ENCODE measurements at places on chromosomes 2 and 18.

GRCh38 chr2:101500180-101500579 is 25.3 kb upstream of the RFX8 start:
- no peak overlapping the region for H3K4me3 ChIP-seq
- no peaks in the 10 kb centered on the region for H3K36me3 ChIP-seq
- H3K4me1 ChIP-seq = peaks cover 8% of the 10 kb centered on the region
- no peak overlapping the region for H3K27ac ChIP-seq

DNA sequence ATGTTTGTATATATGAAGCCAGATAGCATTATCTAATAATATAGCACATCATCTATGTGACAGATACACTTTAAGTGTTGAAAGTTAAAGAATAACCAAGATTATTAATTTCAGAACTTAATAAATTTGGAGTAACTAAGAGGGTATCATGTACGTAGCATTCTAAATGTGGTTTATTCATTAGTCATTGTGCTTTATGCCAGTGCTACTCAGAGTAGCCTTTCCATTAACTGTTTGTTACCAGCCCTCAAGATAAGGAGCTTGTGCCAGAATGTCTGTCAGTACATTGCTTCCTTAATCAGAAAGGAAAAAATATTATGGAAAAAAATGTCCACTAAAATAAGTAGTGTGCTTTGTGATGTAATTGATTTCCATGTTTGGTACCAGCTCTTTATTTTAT is 94.9 kb upstream of the TWSG1 start:
- H3K27me3 ChIP-seq = no peaks in the 10 kb centered on the region
- H3K4me1 ChIP-seq = no peaks in the 10 kb centered on the region
- H3K27ac ChIP-seq = no peak overlapping the region
- H3K4me3 ChIP-seq = no peak overlapping the region
- peaks cover 14% of the 10 kb centered on the region for H3K36me3 ChIP-seq

GRCh38 chr2:71282493-71282892 is 49.1 kb upstream of the ZNF638 start:
- no peak overlapping the region for H3K27ac ChIP-seq
- no peaks in the 10 kb centered on the region for H3K36me3 ChIP-seq
- peaks cover 4% of the 10 kb centered on the region for H3K4me1 ChIP-seq
- no peak for DNase-seq
- H3K27me3 ChIP-seq = peaks cover 12% of the 10 kb centered on the region
- H3K4me3 ChIP-seq = no peak overlapping the region

- H3K4me3 ChIP-seq = no peak overlapping the region
- H3K27me3 ChIP-seq = no peaks in the 10 kb centered on the region
- no peaks in the 10 kb centered on the region for H3K36me3 ChIP-seq
- DNase-seq = no peak
Observed at GRCh38 chr18:22983175-22983574, 50.0 kb downstream of the RBBP8 start.

DNA sequence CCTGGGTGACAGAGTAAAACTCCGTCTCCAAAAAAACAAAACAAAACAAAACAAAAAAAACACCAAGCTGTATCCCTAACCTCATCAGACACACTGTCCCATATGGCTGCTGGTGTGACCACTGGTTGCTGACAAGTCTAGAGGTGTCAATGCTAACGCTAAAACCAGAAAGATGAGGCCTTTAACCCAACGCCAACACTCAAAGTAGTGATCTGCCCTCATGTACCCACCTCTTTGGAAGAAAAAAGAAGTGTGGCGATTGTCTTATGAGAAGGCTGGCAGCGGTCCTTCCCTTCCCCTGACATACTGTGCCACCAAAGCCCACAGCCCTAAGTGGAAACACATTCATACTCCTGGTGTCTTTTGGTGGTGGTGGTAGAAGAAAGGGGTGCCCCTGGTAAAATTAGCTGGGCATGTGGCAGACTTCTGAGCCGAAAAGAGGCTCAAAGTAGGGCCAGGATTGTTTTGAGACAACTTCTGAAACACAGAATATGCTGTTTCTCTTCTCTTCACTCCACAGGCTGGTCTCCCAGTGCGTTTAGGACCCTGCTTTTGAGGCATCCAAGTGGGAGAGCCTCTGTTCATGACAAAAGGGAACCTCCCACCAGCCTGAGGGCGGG is 9.8 kb downstream of the SERTAD2 start:
- peak overlapping the region; percentile 63 for H3K4me3 ChIP-seq
- DNase-seq = no peak
- peaks cover 75% of the 10 kb centered on the region for H3K4me1 ChIP-seq
- H3K27me3 ChIP-seq = no peaks in the 10 kb centered on the region

- H3K4me1 ChIP-seq = no peaks in the 10 kb centered on the region
- no peak for DNase-seq
- no peaks in the 10 kb centered on the region for H3K36me3 ChIP-seq
- H3K27ac ChIP-seq = no peak overlapping the region
Observed at GRCh38 chr2:217383620-217384019, 523.8 kb upstream of the TNP1 start.

- H3K4me1 ChIP-seq = peaks cover 21% of the 10 kb centered on the region
- peak overlapping the region; percentile 54 for H3K27ac ChIP-seq
- no peak for DNase-seq
- H3K4me3 ChIP-seq = peak overlapping the region; percentile 8
- no peaks in the 10 kb centered on the region for H3K36me3 ChIP-seq
- H3K27me3 ChIP-seq = no peaks in the 10 kb centered on the region
Observed at GRCh38 chr18:78642296-78642951, 337.2 kb upstream of the SALL3 start.

- H3K27ac ChIP-seq = peak overlapping the region; percentile 4
- H3K27me3 ChIP-seq = no peaks in the 10 kb centered on the region
- DNase-seq = no peak
- no peaks in the 10 kb centered on the region for H3K4me1 ChIP-seq
Observed at GRCh38 chr18:59802031-59802430, 97.8 kb upstream of the PMAIP1 start.

GRCh38 chr2:240149943-240150784 is 9.7 kb upstream of the OTOS start:
- no peaks in the 10 kb centered on the region for H3K36me3 ChIP-seq
- no peak for DNase-seq
- no peak overlapping the region for H3K4me3 ChIP-seq
- H3K27ac ChIP-seq = no peak overlapping the region
- no peaks in the 10 kb centered on the region for H3K27me3 ChIP-seq

- peaks cover 54% of the 10 kb centered on the region for H3K4me1 ChIP-seq
- DNase-seq = peak; percentile 43
- H3K27ac ChIP-seq = peak overlapping the region; percentile 75
- no peaks in the 10 kb centered on the region for H3K27me3 ChIP-seq
- H3K36me3 ChIP-seq = no peaks in the 10 kb centered on the region
Observed at GRCh38 chr18:75211002-75211621, 515 bp downstream of the TSHZ1 start.

- H3K27me3 ChIP-seq = no peaks in the 10 kb centered on the region
- no peaks in the 10 kb centered on the region for H3K36me3 ChIP-seq
- no peaks in the 10 kb centered on the region for H3K4me1 ChIP-seq
- H3K4me3 ChIP-seq = no peak overlapping the region
- DNase-seq = no peak
Observed at GRCh38 chr2:50514901-50515300, 517.0 kb downstream of the NRXN1 start.

- H3K27ac ChIP-seq = no peak overlapping the region
- peak overlapping the region; percentile 25 for H3K4me3 ChIP-seq
- peaks cover 67% of the 10 kb centered on the region for H3K4me1 ChIP-seq
- H3K27me3 ChIP-seq = no peaks in the 10 kb centered on the region
Observed at GRCh38 chr18:13375302-13376255, 157.0 kb downstream of the LDLRAD4 start.

DNA sequence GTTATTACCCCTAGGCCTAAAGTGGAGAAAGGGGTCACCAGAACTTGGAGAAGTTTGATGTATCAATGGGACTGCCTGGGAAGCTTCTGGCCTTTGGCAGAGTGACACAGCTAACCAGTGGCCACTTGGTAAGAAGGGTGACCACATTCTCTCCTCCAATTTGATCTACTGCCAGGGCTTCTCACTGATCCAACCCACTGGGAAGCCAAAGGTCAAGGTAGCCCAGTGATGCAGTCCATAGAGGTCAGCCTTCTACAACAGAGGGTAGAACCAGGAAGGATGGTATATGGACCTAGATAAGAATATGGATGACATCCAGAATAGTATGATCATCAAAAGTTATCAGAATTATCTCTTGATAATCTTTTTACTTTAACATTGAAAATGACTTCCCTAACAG is 493.6 kb downstream of the NYAP2 start:
- H3K27ac ChIP-seq = no peak overlapping the region
- DNase-seq = no peak
- no peaks in the 10 kb centered on the region for H3K4me1 ChIP-seq
- no peaks in the 10 kb centered on the region for H3K27me3 ChIP-seq

DNA sequence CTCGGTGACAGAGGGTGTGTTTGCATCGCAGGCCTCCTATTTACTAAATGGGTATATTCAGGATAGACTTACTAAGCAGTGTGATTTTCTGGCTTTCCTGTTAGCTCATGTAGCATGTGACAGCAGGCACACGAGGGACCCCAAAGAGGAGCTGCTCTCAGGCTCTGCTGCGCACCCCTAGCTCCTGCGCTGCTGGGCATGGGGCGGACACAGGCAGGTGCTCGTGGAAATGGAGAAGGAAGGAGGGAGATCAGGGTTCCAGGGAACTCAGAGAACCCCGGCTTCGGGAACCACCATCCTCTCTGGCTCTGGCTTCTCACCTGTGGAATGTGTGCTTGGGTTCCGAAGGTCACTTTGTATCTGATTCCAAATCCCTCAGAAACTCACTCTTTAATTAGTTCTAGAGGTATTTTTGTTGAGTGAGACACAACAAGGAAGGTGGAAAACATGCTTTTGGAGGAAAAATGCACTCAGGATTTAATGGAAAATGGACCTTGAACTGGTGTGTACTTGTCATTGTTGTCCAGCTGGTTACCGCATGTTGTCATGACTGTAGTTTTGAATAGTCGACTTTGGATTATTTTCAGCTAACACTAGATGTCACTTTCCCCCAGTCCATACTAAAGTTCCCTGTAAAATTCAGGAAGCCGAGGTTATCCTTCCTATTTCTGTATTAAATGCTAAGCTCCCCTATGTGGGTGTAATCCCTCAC is 3.5 kb downstream of the SNTG2 start:
- H3K27me3 ChIP-seq = no peaks in the 10 kb centered on the region
- H3K27ac ChIP-seq = no peak overlapping the region
- no peaks in the 10 kb centered on the region for H3K4me1 ChIP-seq
- no peak for DNase-seq
- H3K4me3 ChIP-seq = no peak overlapping the region
- no peaks in the 10 kb centered on the region for H3K36me3 ChIP-seq

- H3K4me3 ChIP-seq = no peak overlapping the region
- H3K27ac ChIP-seq = no peak overlapping the region
- DNase-seq = no peak
Observed at GRCh38 chr2:173588931-173589369, 234.3 kb downstream of the CDCA7 start.

DNA sequence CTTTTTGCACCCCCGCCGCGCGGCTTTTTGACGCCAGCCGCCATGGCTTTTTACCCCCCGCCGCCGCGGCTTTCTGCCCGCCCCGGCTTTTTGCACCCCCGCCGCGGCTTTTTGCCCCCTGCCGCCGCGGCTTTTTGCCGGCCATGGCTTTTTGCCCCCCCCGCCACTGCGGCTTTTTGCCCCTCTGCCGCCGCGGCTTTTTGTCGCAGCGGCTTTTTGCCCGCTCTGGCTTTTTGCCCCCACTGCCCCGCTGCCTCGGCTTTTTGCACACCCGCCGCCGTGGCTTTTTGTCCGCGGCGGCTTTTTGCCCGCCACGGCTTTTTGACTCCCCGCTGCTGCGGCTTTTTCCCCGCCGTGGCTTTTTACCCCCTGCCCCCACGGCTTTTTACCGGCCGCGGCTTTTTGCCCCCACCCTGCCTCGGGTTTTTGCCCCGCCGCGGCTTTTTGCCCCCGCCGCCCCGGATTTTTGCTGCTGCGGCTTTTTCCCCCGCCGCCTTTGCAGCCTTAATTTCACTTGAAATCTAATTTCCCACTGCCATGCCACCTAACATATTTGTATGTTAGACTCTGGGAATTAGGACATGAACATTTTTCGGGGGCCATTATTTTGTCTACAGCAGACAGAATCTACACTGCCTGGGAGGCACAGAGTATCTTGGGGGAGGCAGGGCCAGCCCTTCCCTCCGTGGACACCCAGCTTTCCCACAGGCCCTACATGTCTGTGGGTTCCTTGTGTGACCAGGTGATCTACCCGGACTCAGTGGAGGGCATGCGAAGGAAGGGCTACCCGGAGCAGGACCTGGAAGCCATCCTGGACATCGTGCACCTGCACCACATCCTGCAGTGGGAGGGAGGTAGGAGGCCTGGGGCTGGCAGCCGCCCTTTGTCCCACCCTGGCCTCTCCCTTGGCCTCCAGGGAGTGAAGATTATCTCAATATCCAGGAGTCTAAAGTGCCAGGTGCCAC is 3031.0 kb upstream of the TEKT4 start:
- no peaks in the 10 kb centered on the region for H3K4me1 ChIP-seq
- no peaks in the 10 kb centered on the region for H3K27me3 ChIP-seq
- no peak for DNase-seq
- no peak overlapping the region for H3K4me3 ChIP-seq
- H3K27ac ChIP-seq = no peak overlapping the region

DNA sequence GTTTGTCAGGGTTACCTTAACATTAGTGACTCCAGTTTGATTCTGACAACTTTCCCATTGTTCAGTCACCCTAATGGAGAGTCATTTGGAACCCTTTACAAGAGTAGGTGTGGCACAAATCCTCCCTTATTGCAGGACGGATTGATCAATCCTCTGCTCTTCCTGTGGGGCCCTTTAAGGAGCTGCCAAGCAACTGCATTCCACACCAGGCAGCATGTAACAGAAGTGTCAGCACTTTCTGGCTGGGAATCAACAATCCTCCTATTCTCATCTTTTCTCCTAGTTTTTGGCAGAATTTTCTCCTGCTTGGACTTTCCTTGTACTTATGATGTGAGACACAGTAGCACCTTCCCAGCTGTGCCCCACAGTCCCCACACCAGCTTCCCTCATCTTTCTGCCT is 177.8 kb downstream of the ST6GAL2 start:
- H3K4me1 ChIP-seq = no peaks in the 10 kb centered on the region
- H3K4me3 ChIP-seq = no peak overlapping the region
- H3K36me3 ChIP-seq = no peaks in the 10 kb centered on the region

DNA sequence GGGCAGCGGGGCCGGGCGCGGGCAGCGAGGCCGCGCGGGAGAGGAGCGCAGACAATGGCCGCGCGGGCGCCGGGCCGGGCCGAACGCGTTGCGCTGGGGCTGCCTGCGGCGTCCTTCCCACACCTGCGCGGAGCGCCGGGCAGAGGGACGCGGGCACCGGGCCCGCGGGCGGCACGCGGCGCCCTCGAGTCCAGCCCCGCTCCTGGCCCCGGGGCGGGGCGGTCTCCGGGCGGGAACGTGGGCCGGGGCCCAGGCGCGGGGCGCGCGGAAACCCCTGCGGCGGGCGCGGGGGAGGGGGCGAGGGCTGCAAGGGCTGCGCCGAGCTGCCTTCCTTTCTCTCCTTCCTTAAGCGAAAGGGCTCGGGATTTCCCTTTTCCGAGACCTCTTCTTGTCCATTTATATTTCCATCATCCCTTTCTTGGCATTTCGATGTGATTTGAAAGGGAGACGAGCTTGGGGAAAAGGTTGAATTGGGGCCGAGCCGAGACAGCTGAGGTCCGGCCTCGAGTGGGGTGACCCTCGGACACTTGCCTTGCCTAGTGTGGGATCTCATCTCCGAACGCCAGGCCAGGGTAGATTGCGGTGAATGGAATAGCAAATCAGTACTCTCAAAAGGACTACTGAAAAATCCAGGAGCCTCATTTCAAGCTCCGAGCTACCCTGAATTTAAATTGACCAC is 676 bp downstream of the KLHL23 start:
- H3K4me3 ChIP-seq = peak overlapping the region; percentile 47
- DNase-seq = no peak
- peaks cover 10% of the 10 kb centered on the region for H3K4me1 ChIP-seq
- peaks cover 9% of the 10 kb centered on the region for H3K27me3 ChIP-seq
- no peaks in the 10 kb centered on the region for H3K36me3 ChIP-seq

- no peak for DNase-seq
- H3K27me3 ChIP-seq = no peaks in the 10 kb centered on the region
- H3K27ac ChIP-seq = no peak overlapping the region
Observed at GRCh38 chr2:222142027-222142426, 156.8 kb downstream of the PAX3 start.
